ENCODE measurements at places on chromosomes 1 and 21.

DNA sequence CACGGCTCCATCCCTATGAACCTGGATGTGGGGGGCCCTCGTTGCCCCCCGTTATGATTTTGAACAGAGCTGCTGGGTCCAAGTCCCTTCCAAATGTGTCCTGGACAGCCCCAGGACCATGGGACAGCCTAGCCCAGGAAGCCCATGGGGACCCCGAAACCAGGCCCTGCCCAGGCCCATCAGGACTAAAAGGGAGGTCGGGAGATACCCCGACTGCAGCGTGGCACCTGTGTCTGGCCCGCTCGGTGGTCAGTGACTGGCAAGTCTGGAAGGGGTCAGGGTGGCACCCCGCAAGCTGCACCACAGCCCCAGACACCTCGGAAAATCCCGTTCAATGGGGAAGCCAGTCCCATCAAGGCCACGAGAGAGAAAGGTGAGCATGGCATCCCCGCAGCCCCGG lies 10.4 kb upstream of the SRARP start:
- DNase-seq: no peak

DNA sequence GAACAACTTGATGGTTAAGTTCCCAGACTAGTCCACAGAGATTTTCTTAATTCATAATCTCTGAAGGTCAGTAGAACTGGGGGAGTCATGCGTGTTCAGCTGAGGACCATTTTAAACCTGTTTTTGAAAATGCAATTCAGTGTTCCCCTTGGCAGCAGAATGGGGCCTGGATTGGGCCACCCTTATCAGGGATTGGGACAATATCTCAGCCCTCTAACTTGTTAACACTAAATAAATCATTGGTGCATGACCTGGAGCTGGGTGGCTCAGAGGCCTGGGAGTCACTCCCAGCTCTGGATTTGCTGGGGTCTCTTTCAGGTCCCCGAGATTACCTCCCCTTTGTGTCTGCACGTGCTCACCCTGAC lies 55.3 kb downstream of the MRPS6 start:
- DNase-seq: no peak

DNA sequence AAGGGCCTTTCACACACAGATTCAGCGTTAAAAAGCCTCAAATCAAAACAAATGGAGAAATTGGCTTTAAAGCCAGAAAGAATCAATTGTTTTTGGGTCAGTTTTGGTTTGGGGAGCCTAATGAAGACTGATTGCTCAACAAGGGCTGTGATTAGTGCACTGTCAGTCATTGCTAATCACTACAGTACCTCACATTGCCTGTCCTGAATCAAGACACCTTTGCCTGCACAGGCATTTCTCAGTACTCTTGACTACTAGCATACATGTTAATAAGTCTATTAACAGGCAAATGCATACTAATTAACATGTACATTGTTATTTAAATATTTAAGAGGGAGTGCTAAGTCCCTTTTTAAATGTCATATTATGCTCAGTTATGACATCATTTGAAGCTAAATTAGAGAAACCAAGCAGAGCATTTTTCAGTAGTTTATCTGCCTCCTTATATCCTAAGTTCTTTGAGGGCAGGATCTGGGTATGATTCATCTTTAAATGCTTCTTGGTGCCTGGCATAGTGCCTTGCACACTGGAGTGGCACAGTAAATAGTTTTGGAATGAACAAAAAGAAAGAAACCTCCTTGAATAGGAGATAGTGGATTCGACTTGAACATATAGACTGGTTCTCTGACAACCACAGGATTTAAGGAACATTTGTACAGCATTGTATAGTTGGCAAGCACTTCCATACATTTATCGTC lies 25.8 kb upstream of the CCN1 start:
- DNase-seq: no peak

DNA sequence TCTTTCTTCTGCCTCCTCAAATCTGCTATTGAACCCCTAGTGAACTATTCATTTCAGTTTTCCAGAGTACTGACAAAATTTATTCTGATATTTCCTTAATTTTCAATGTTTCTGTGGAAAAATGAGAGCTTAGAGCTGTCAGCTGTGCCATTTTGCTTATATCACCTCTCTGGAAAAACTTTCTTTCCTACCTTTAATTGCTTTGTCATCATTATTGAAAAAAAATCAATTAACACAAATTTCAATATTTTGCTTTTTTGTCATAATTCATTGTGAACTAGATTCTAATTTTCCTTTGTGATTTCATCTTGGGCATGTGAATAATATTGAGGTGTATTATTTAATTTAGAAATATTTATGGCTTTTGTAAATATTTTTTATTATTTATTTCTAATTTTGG lies 126.5 kb downstream of the C1orf94 start:
- DNase-seq: no peak

GRCh38 chr1:24281591-24281990 lies 37.6 kb upstream of the GRHL3 start:
- no peak for DNase-seq

- no peak for DNase-seq
These were observed 188.5 kb downstream of the ZSCAN20 start for GRCh38 chr1:33660956-33661355.

GRCh38 chr1:226786550-226786949 lies 47.5 kb upstream of the ITPKB start:
- no peak for DNase-seq
